ENCODE measurements at places on chromosomes 7 and 10.

DNA sequence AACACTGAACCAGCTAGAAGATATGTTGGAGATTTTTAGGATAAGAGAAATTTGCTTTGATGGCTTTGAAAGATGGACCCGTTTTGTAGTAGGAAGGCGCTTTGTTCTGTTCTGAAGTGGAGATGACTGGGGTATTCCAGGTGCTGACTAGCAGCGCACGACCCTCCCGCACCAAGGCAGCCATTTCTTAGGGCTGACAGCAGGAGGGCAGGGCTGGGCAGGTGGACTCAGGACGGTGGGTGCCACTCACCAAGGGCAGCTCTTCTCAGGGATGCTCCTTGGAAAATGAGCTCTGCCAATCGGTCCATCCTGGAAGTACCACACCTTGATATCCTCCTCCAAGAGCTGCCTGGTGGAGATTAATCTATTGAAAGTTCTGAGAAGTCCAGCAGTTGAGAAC, 463.6 kb upstream of the FOXK1 start:
- no peak for DNase-seq

DNA sequence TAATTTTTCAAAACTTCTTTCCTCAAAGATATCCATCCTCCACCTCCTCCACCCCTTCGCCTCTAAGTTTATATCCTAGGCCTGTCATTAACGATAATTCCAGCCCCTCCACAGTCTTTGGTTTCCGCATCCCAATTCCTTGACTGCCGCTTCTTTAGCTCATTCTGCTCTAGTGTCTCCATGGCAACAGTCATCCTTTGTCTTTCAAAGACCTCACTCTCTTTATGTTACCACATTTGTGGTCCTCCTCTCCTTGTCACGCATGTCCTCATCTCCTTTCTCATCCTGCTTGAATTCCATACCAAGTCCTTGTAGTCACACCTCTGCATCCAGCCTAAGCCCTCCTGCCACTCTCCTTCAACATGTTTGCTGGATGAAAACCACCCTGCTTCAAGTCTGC, 511.2 kb upstream of the KLF6 start:
- DNase-seq: no peak

- DNase-seq: peak; percentile 27
These were observed 24.6 kb downstream of the PRSS2 start for GRCh38 chr7:142795339-142795863.

DNA sequence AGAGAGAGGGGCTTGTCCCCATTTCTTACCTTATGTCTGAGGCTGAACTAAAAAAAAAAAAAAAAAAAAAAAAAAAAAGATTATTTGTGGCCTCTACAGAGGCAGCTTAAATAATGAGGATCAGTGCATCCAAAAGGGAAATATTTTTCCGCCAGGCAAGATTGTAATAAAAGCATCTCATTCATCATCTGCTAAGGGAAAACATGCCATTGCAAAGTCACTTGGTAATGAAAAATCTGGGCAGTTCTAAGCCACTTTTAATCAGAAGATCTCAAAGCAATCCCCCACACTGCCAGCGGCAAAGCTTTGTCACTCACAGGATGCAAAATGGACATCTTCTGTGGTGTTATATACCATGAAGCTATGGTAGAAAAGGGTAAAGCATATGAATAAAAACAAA, 3.8 kb downstream of the FAM107B start:
- no peak for DNase-seq

- DNase-seq: no peak
These were observed 71.5 kb downstream of the MAPK8 start for GRCh38 chr10:48377751-48378530.

GRCh38 chr7:149853157-149853556, 15.0 kb downstream of the ZNF862 start:
- DNase-seq: no peak

- DNase-seq: no peak
These were observed 13.6 kb upstream of the STN1 start for GRCh38 chr10:103931603-103932002.

DNA sequence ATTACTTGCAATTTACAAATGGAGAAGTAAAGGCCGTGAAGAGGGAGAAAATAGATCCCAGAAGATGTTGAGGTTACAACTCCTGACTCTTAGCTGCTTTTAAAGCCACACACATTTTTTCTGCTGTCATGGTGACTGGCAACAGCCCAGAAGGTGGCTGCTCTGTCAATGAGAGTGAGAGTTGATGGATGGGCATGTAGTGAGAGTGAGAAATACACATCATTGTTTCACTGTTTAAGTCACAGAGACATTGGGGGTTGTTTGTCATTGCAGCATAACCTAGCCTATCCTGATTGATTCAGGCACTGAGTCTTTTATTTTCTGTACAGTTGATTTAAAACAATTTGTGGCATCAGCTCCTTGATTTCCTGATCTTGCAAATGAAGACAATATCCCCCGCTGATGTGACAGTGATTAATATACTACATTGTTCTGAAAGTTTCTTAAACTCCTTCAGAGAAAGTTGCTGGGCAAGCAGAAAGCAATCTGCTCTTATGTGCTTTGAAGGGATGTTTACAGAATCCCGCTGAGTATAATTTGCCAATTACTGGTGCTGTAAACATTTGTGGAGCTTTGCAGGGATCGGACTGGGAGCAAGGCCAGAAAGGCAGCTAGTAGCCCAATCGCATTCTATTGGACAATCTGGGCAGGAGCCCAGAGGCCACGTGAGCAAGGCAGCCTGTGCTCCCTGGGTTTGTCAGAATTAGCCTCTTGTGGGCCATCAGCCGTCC, 229.6 kb downstream of the PRPF18 start:
- DNase-seq: no peak

GRCh38 chr10:43926875-43927406, 278.3 kb upstream of the ZNF32 start:
- no peak for DNase-seq

DNA sequence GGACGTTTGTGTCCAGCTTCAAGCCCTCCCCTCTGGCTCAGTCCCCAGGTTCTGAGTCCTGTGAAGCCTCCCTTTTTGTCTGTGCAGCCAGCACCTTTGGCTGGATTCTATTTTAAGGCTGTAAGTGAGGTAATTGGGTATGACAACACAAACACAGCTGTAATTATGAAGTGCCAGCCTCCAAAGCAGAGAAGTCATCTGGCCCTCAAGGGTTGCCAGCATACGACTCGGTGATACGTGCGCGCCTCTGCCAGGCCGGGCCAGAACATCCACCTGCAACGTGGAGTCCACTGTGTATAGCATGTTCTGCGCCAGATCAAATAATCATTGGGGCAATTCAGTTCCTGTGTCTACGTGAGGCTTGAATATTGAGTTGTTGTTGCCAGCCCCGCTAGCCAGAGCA, 6.7 kb upstream of the FAM180A start:
- no peak for DNase-seq

DNA sequence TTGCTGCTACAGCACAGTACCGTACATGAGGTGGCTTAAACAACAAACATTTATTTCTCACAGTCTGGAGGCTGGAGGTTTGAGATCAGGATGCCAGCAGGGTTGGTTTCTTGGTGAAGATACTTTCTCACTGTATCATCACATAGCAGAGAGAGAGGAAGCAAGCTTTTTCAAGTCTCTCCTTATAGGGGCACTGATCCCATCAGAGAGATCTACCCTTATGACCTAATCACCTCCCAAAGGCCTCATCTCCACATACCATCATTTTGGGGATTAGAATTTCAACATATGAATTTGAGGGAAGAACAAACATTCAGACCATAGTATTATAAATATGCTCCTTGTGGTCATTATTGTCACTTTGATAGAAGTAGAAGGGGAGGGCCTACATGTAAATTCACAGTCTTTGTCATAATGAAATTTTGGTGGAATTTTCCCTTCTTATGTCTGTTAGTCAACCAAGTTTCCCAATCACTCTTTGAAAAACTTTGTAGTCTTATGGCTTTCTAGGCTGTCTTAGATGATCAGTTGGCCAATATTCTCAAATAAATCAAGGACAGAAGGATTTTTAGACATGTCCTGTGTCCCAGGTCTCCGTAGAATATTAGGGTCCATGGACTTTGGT, 606.2 kb downstream of the LRMDA start:
- no peak for DNase-seq

DNA sequence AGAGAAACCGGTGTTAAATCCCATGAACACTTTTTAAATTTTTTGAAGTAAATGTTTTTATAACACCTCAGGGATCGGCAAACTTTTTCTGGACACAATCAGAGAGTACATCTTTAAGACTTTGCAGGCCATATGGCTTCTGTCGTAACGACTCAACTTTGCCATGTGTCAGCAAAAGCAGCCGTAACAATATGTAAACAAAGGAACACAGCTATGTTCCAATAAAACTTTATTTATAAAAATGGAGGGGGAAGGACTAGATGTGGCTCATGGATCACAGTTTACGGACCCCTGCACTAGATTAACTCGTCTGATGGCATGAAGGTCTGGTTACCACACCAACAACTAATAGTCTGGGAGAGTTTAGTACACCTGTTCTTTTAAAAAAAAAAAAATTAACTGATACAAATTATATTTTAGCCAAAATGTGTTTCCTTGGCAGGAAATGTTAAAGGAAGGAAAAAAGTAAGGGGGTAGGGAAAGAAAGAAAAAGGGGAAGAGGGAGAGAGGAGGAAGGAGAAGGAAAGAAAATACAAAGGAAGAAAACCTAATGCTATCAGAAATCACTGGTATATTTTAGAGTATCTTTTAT, 50.2 kb downstream of the ABI1 start:
- no peak for DNase-seq

GRCh38 chr10:79166312-79166721, 97.6 kb downstream of the ZMIZ1 start:
- DNase-seq: no peak

- no peak for DNase-seq
These were observed 10.4 kb downstream of the CHST3 start for GRCh38 chr10:71974489-71975021.

DNA sequence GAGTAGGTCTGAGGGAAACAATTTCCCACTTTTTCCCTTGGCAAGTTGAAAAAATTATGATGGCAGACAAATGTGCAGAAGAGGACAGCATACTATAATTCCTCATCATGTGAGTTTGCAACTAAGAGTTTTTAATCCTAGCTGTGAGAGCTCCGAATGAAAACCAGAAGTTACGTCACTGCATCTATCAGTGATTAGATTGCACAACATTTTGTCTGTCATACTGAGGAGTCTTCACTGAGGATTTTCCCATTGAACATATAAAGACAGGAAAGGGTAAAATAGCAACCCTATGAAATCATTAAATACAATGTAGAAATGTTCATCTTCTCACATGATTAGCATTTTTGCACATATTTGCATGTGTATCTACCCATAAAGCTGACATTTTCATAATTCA, 45.8 kb downstream of the ZNF736 start:
- no peak for DNase-seq

DNA sequence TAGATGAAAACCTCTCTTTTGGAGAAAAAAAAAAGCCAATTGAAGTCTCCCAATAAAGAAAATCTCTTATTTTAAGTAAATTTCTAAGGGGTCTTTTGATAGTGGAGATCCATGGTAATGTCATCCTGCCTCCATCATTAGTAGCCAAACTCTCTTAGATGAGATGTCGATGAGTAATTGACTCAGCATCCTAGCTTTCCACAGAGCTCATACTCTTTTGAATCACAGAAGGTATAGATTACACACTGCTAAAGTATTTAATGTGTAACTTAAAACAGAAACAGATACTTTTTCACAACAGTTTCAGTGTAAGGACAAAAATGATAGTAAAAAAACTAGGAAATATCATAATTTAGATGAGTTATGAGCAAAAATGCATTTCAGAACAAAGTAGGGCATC, 19.4 kb downstream of the MAGI2 start:
- DNase-seq: no peak

- DNase-seq: no peak
These were observed 9.7 kb downstream of the GDF2 start for GRCh38 chr10:47331954-47332353.

DNA sequence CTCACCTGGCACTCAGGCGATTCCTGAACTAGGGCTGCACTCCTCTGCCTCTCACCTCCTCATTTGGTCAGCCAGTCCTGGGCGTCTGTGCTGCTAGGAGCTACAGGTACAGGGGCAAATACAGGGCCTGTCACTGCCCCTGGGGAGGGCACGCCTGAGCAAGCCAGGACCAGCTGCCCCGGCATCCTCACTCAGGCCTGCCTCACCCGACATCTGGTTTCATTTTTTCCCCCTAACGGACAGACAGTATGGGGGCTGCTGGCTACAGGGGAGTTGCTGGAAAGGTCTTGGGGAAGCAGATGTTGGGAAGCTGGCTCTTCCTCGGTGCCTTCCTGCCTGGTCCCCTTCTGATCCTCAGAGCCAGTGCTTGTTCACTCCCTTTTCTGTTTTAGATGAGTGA, 77.3 kb upstream of the PPIF start:
- no peak for DNase-seq

DNA sequence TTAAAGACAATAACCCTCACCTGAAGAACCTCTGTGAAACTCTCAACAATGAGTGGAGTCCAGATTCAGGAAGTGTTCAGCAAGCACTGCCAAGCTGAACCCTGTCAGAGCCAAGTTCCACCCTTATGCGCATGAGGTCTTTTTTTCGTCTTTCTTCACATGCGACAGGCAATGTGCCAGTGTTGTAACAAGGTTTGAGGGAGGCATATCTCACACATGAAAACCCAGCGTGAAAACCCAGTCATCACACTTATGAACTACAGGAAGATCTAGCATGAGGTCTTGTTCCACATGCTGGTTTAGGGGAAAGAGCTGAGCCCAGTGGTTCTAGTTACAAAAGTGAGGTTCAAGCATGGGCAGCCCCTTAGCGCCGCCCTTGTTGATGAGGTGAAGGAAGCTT, 49.7 kb downstream of the RABGEF1 start:
- DNase-seq: no peak

- DNase-seq: peak; percentile 65
These were observed 42.8 kb downstream of the GRB10 start for GRCh38 chr7:50739744-50740435.

GRCh38 chr10:125121003-125121402, 39.4 kb downstream of the CTBP2 start:
- no peak for DNase-seq

DNA sequence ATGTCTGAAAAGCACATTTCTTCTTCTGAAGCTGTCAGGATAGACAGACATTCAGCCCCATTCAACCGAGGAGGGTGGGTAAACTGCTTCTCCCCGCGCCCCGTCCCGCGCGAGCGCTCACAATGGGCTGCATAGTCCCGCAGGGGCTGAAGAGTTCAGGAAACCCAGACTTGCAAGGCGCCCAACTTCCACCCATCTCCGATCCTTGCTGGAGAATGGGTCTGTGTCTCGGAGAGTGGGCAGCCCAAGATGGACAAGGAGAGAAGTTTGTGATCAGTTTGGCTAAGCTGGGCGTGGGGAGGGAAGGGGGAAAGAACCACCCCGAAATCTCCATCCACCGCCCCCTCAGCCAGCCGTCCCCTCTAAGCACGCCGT, 686 bp downstream of the AASS start:
- no peak for DNase-seq

DNA sequence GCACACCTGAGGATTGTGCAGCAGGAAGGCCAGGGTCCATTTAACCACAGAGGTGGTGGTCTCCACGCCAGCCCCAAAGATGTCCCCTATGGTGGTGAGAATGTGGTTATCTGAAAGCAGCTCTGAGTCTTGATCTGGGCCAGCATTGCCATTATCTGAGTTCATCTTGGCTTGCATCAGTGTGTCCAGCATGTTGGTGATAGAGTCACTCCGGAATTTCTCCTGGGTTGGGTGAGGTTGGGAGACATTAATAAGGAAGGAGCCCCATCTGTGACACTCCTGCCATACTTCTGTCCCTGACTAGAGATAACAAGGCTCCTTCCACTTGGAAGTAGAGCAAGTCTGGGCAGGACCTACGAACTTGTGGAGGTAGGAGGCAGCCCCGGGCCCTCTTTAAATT, 4.2 kb downstream of the CYP17A1 start:
- DNase-seq: no peak

- no peak for DNase-seq
These were observed 17.7 kb downstream of the PCGF5 start for GRCh38 chr10:91238191-91238590.
